ENCODE measurements at places on chromosomes 2 and 18.

DNA sequence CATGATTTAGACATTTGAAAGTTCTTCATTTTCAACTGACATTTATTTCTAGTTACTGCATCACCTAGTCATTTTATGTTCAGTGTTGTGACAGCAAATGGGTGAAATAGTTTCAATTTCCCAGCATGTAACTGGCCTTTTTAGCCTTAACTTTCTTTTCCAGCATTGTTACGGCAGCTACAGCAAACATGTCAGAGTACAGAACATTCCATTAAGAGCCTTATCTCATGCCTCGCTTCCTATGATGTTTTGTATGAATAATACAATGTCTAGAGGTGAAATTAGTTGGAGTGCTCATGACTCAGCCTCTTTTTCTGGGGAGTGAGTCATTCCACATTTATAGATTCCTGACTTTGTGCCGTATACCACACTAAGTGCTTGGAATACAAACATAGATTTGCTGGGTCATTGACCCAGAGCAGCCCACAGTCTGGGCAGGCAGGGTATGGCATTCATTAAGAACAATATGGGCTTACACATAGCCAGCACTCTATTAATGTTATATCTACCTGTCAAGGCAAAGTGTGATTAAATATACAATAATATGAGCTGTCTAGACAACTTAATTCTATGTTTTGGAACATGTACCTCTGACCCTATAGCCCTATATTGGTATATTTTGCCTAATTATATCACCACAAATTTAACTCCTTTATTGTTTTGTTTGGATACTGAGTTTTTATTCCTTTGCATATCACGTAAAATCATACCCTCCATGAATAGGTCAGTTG is 72.2 kb downstream of the MAP2 start:
- H3K27me3 ChIP-seq = no peaks in the 10 kb centered on the region
- no peak for DNase-seq
- no peaks in the 10 kb centered on the region for H3K4me1 ChIP-seq
- H3K4me3 ChIP-seq = no peak overlapping the region

DNA sequence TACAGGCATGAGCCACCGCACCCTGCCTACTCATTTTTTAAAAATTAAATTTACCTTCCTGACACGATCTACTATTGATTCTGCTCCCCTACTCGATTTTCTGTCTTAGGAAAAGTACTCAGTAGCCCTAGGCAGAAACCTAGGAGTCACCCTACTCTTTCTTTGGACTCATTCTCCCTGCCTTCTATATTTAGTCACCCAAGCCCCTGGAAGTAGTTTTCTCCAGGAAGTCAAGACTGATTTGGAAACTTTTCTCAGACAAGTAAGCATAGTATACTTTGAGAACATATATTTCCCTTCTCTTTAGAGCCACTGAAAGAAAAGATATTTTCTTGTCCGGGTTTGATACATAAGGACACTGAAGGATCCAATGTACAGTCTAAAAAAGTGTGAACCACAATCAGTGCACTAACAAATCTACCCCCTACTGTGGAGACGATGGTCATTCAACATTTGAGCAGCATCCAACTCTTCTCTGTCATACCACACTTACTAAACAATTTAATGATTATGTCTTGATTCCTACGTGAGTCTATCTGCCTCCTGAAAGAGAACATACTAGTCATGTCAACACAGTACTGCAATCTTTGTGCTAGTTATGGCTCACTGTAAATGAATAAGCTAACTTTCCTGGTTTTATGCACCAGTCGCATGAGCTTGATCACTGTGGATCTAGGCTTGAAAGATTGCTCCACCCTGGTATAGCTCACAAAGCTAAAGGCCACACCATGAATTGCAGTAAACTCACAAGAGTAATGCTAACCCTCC is 19.8 kb downstream of the YWHAQ start:
- H3K36me3 ChIP-seq = peaks cover 4% of the 10 kb centered on the region
- H3K27me3 ChIP-seq = no peaks in the 10 kb centered on the region
- DNase-seq = no peak
- peaks cover 23% of the 10 kb centered on the region for H3K4me1 ChIP-seq
- no peak overlapping the region for H3K27ac ChIP-seq
- no peak overlapping the region for H3K4me3 ChIP-seq

- DNase-seq = no peak
- H3K36me3 ChIP-seq = no peaks in the 10 kb centered on the region
- H3K27ac ChIP-seq = no peak overlapping the region
Observed at GRCh38 chr18:3179430-3180089, 40.2 kb downstream of the MYOM1 start.

DNA sequence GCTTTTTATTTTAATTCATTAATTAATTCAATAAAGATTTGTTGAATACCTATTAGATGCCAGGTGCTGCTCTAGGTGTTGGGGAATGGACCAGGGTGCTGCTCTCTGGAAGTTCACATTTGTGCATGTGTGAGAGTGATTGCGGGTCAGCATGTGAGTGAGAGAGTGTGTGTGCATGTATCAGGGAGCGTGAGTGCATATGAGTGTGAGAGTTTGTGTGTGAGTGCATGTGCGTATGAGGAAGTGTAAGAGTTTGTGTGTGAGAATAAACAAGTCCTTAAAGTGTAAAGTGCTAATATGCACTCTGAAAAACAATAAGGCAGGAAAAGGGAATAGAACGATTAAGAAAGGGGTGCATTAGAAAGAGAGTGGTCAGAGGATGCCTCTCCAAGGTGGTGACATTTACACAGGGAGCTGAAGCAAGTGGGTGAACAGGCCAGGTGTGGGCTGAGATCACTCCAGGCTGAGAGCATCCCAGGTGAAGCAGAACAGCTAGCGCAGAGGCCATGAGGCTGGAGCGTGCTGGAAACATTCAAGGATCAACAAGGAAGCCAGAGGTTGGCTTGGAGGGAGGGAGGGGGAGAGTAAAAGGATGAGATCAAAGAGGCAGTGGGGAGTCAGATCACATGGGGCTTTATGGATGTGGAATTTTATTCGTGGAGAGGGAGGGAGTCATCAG is 50.5 kb upstream of the SLC1A4 start:
- no peaks in the 10 kb centered on the region for H3K27me3 ChIP-seq
- no peaks in the 10 kb centered on the region for H3K36me3 ChIP-seq

DNA sequence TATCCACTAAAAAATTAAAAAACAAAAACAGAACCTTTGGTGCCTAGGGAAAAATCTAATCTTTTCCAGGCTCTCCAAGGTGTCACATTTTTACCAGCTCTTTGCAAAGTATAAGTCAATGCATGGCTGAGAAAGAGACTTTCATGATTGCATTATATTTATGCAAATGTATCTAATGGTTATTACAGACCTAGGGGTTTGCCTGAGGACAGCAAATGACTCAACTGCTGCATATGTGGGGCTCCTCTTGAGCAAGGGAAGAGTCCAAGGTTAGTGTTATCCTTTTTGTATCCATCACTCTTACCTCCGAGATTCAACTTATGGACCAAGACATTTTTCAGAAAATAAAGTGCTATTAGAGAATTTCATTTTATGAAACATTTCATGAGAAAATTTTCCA is 33.9 kb upstream of the RMP24 start:
- H3K4me3 ChIP-seq = no peak overlapping the region
- no peak overlapping the region for H3K27ac ChIP-seq
- no peaks in the 10 kb centered on the region for H3K27me3 ChIP-seq
- no peaks in the 10 kb centered on the region for H3K36me3 ChIP-seq
- DNase-seq = no peak
- no peaks in the 10 kb centered on the region for H3K4me1 ChIP-seq

DNA sequence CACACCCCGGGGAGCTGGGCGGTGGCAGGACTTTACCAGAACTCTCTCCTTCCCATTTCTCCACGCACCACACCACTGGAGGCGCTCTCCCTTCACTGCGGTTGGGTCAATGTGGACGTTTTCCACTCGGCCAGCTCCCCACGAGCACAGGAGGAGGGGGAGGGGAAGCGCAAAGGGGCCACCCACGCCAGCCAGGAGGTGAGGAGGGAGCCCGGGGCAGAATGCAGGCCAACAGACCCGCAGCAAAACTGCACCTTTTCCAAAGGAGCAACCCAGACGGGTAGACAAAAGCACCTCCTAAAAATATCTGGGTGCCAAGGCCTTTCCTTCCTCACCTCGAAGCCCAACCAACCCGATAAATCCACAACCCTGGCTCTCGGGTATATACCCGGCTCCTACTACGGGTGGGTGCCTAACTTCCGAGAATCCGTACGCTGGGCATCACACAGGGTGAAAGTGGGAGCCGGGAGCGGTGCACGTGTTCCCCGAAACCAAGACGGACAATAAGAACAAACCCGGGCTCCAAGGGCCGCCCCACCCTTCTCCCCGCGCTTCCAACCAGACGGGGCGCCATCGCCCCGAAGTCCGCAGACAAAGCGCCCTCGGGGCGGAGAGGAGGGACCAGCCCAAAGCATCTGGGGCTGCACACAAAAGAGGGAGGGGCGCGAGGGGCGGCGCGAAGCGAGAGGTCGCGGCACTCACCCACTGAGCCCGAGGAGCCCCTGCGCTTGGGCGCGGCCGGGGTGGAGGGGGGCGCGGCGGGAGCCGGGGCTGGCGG is 1.0 kb downstream of the RTN4 start:
- H3K4me3 ChIP-seq = peak overlapping the region; percentile 90
- peak; percentile 35 for DNase-seq
- peak overlapping the region; percentile 45 for H3K27ac ChIP-seq

GRCh38 chr18:30601541-30601940 is 441.0 kb downstream of the DSC3 start:
- H3K36me3 ChIP-seq = no peaks in the 10 kb centered on the region
- no peak overlapping the region for H3K4me3 ChIP-seq
- H3K4me1 ChIP-seq = no peaks in the 10 kb centered on the region
- H3K27ac ChIP-seq = no peak overlapping the region

GRCh38 chr2:439556-440402 is 151.9 kb upstream of the ALKAL2 start:
- no peaks in the 10 kb centered on the region for H3K36me3 ChIP-seq
- H3K4me3 ChIP-seq = no peak overlapping the region
- no peak overlapping the region for H3K27ac ChIP-seq
- H3K4me1 ChIP-seq = peaks cover 24% of the 10 kb centered on the region

- no peak overlapping the region for H3K27ac ChIP-seq
- H3K4me1 ChIP-seq = peaks cover 45% of the 10 kb centered on the region
- H3K27me3 ChIP-seq = no peaks in the 10 kb centered on the region
- H3K36me3 ChIP-seq = peaks cover 7% of the 10 kb centered on the region
- no peak overlapping the region for H3K4me3 ChIP-seq
Observed at GRCh38 chr2:60806988-60807681, 51.1 kb downstream of the PAPOLG start.

DNA sequence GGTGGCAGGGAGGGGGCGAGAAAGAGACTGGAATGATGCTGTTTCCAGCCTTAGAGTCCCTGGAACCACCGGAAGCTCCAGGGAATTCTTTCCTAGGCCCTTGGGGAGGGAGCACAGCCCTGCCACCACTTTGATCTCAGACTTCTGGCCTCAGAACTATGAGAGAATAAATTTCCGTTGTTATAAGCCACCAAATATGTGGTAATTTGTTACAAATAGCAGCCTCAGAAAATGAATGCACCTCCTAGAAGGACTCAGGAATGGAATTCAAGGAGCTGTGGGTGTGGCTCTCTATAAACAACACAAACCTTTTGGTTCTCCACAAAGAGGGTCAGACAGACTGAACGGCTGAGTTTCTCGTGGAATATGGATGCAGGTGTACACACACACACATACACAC is 144.5 kb downstream of the ACKR3 start:
- peaks cover 7% of the 10 kb centered on the region for H3K27me3 ChIP-seq
- H3K27ac ChIP-seq = no peak overlapping the region
- no peak for DNase-seq
- no peaks in the 10 kb centered on the region for H3K36me3 ChIP-seq
- H3K4me1 ChIP-seq = no peaks in the 10 kb centered on the region

GRCh38 chr2:120611016-120611415 is 124.7 kb upstream of the GLI2 start:
- DNase-seq = no peak
- no peaks in the 10 kb centered on the region for H3K4me1 ChIP-seq
- H3K4me3 ChIP-seq = no peak overlapping the region
- no peaks in the 10 kb centered on the region for H3K27me3 ChIP-seq

DNA sequence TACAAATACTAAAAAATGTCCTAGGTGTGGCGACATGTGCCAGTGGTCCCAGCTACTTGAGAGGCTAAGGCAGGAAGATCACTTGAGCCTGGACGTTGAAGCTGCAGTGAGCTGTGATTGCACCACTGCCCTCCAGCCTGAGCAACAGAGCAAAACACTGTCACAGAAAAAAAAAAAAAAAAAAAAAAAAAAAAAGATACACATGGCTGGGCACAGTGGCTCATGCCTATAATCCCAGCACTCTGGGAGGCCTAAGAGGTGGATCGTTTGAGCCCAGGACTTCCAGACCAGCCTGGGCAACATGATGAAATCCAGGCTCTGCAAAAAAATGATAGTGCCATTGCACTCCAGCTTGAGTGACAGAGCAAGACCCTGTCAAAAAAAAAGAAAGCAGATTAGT is 13.7 kb downstream of the KANSL1L start:
- DNase-seq = no peak
- H3K27ac ChIP-seq = no peak overlapping the region
- H3K4me1 ChIP-seq = no peaks in the 10 kb centered on the region

DNA sequence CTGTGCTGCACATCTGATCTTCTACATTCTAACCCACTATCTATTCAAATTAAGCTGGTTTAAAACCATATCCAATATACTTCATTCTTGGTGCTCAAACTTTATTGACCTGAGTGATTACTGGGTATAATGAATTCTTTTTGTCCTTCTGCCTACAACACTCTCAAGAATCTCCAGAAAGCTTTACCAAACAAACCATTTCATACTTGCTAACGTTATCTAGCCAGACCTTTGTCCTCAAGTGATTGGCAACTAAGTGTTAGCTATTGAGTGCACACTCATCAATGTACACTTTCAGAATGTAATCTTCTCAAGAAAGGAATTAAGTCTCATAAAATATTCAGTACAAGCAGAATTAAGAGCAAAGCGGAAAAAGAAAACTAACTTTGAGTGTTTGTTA is 1.4 kb downstream of the SUCLG1 start:
- H3K4me1 ChIP-seq = peaks cover 19% of the 10 kb centered on the region
- H3K4me3 ChIP-seq = no peak overlapping the region

GRCh38 chr18:44779753-44780292 is 99.1 kb downstream of the SETBP1 start:
- H3K4me3 ChIP-seq = no peak overlapping the region
- no peak for DNase-seq
- no peak overlapping the region for H3K27ac ChIP-seq
- H3K27me3 ChIP-seq = no peaks in the 10 kb centered on the region
- no peaks in the 10 kb centered on the region for H3K36me3 ChIP-seq

DNA sequence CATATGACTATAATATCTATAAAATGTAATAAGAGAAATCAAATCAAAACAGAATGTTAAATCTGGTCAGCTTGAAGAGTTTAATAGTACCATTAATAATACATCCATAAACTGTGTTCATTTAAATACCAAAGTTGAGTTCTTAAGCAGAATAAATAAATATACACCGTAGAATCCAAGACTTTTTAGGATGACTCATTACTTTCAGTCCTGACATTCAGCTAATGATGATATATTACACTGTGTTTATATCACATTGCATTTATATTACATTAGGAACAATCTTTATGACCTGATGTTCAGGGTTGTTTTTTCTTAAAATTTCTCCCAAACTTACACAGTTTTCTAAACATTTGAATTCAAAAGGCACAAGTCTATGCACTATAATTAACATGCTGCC is 331.3 kb downstream of the SS18 start:
- H3K4me3 ChIP-seq = no peak overlapping the region
- H3K27me3 ChIP-seq = no peaks in the 10 kb centered on the region
- no peak overlapping the region for H3K27ac ChIP-seq

- peaks cover 7% of the 10 kb centered on the region for H3K4me1 ChIP-seq
- H3K27me3 ChIP-seq = peaks cover 26% of the 10 kb centered on the region
- no peak for DNase-seq
- no peaks in the 10 kb centered on the region for H3K36me3 ChIP-seq
- H3K27ac ChIP-seq = no peak overlapping the region
- H3K4me3 ChIP-seq = no peak overlapping the region
Observed at GRCh38 chr2:42052702-42053481, 5.1 kb downstream of the PKDCC start.
